ENCODE measurements at places on chromosomes 1 and 21.
A peak's percentile ranks its signal among the peaks of the same experiment; 100 is the strongest.

GRCh38 chr1:59138402-59138801 is 158.5 kb upstream of the FGGY start:
- no peak for DNase-seq

DNA sequence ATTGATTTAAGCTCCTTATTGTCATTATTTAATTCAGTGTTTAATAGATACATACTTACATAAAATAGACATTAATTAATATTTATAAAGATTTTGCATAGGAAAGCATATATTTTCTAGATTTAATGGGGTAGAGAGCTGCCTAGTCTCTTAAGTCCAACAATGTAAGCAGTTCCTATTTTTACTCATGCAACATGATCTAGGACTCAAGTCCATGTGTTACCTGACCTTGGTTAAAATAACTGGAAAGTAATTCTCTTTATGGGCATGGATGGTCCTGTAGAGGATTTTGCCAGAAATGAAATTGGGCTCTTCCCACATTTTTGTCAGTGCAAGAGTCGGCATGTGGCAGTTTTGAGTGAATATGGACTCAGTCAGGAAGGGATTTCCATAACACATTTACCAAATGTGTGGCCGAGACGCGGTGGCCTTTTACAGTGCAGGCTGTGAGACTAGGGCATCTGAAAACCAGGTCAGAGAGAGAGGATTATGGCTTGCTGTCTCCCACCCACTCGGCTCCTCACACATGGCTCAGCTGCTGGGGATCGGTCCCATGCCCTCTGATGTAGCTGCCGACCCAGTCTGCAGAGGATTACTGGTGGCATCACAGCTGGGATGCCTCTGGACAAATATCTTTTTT is 6.2 kb upstream of the KIF1B start:
- no peak for DNase-seq

DNA sequence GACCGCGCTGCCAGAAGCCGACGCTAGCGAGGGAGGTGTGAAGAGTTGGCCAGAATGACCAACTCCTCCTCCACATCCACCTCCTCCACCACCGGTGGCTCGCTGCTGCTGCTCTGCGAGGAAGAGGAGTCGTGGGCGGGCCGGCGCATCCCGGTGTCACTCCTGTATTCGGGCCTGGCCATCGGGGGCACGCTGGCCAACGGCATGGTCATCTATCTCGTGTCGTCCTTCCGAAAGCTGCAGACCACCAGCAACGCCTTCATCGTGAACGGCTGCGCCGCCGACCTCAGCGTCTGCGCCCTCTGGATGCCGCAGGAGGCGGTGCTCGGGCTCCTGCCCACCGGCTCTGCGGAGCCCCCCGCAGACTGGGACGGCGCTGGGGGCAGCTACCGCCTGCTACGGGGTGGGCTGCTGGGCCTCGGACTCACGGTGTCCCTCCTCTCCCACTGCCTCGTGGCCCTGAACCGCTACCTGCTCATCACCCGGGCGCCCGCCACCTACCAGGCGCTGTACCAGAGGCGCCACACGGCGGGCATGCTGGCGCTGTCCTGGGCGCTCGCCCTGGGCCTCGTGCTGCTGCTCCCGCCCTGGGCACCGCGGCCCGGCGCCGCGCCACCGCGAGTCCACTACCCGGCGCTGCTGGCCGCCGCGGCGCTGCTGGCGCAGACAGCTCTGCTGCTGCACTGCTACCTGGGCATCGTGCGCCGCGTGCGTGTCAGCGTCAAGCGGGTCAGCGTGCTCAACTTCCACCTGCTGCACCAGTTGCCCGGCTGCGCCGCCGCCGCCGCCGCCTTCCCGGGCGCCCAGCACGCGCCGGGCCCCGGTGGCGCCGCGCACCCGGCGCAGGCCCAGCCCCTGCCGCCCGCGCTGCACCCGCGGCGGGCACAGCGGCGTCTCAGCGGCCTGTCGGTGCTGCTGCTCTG is 1.2 kb downstream of the GPR88 start:
- DNase-seq, result no peak

- no peak for DNase-seq
Measured at GRCh38 chr1:41498391-41498790, 13.9 kb upstream of the EDN2 start.

GRCh38 chr1:77036560-77036959 is 169.3 kb downstream of the ST6GALNAC5 start:
- no peak for DNase-seq

- no peak for DNase-seq
Measured at GRCh38 chr1:147502760-147503159, 38.5 kb upstream of the BCL9 start.

GRCh38 chr1:33288976-33289857 is 31.7 kb downstream of the A3GALT2 start:
- DNase-seq, result no peak

GRCh38 chr1:12276225-12276624 is 46.4 kb downstream of the VPS13D start:
- no peak for DNase-seq

DNA sequence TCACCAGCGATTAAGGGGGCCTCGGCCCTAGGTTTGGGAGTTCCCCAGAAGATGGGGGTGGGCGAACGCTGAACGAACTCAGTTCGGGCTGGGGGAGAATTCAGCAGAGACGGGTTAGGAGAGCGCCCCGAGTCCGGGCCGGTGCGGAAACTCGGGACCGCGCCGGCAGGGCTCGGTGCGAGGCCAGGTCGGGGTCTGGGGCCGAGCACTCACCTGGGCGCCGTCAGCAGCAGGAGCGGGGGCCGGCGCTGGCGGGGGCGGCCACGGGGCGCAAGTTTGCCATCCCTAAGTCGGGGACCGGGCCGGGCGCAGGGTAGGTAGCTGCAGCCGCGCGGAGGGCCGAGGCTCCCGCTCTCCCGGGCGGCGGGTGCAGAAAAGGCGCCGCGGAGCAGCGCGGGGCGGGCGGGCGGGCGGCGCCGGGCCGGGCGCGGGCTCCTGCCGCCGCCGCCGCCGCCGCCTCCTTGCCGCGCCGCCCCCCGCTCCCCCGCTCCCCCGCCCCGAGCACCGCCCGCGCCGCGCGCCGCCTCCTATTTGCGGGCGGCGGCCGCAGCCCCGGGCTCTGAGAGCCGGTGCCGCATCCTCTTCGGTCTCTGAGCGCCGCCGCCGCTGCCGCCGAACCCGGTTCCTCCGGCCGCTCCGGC is 349 bp downstream of the ADGRB2 start:
- no peak for DNase-seq

- no peak for DNase-seq
Measured at GRCh38 chr1:56190806-56191365, 388.5 kb downstream of the PLPP3 start.

GRCh38 chr1:228329887-228330286 is 76.7 kb downstream of the TRIM11 start:
- no peak for DNase-seq

GRCh38 chr1:173477286-173478093 is at the start of gene PRDX6:
Gene PRDX6 (plus strand): TSS chr1:173477335. CDS start chr1:173477398, 63 bp downstream.
- peak; percentile 89 for DNase-seq

GRCh38 chr1:77541162-77541545 is 141.3 kb downstream of the ZZZ3 start:
- DNase-seq, result no peak

DNA sequence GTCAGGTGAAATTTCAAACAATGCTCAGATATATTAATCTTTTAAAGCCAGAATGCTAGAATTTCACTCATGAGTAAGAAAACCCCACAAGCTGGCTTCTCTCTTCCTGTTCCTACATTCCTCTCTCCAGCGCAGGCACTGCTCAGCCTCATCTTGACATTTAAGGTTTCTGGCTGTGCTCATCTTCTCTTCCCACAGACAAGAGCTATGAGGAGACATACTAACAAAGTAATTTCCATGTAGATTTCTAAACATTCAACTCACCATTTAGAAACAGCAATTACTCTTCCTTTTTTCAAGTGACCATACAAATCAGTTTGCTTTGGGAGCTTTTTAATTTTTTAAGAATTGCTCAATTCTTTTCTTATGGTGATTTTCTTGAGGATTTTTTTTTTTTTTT is 7.8 kb upstream of the LRRC8D start:
- no peak for DNase-seq

DNA sequence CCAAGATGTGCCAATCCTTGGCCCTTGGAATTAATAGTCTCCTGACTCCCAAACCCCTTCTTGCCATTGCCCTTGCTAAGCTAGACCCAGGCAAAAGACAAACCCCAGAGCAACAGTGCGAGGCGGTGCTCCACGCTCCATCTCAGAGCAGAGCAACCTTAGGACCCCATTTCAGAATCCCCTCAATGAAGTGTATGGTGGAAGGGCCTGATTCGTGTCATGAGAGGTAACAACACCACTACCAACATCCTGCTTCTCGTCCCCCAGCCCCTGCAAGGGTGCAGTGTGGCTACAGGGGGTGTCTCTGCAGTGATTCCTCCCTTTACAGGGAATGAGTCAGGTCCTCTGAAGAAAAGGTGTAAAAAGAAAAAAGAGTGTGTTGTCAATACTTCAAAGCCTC is 103.9 kb upstream of the IRF2BP2 start:
- no peak for DNase-seq

- DNase-seq, result no peak
Measured at GRCh38 chr1:168408884-168409283, 128.2 kb downstream of the TBX19 start.

DNA sequence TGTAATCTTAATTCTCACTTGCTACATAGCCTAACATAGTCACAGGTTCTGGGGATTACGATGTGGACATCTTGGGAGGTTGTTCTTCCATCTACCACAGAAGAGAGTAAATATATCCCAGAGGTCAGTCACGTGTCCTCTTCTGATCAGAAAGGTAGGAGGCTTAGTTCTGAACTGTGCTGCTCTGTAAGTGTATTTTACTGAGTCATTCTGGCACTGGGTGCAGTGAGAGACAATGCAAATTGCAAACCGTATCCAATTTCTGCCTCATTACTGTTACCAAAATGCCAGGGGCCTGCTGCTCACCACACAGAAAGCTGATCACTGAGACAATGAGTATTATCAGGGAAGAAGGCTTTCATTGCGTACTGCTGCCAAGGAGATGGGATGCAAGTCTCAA is 104.0 kb downstream of the GABPA start:
- no peak for DNase-seq

GRCh38 chr21:32437729-32438128 is 25.2 kb downstream of the EVA1C start:
- no peak for DNase-seq

DNA sequence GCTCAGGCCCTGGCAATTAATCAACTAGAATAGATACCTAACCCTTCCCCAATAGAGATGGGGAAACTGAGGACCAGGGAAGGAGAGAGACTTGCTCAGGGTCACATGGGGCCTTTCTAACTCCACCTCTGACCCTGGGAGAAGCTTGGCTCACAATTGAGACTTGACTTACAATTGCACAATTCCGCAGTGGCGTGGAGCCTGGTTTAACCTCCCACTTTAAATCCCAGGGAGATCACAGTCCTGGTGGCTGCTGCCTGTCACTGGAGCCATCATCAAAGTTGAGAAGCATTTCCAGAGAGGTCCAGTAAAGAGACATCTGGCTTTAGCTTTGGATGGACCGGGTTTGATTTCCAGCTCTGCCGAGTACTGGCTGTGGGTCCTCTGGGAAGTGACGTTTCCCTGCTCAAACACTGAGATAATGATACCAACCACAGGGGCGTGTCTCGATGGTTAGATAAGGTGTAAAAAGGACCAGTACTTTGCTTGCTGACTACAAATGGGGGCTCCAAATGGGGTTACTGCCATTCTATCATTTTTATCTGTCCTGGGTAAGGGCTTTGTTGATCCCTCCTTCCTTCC is 39.3 kb downstream of the TRIM62 start:
- DNase-seq, result no peak

- DNase-seq, result no peak
Measured at GRCh38 chr1:78437396-78437795, 53.4 kb upstream of the PTGFR start.

GRCh38 chr1:217088011-217088410 is 364.8 kb upstream of the ESRRG start:
- DNase-seq, result no peak
